ENCODE measurements at places on chromosomes 7 and 10.

DNA sequence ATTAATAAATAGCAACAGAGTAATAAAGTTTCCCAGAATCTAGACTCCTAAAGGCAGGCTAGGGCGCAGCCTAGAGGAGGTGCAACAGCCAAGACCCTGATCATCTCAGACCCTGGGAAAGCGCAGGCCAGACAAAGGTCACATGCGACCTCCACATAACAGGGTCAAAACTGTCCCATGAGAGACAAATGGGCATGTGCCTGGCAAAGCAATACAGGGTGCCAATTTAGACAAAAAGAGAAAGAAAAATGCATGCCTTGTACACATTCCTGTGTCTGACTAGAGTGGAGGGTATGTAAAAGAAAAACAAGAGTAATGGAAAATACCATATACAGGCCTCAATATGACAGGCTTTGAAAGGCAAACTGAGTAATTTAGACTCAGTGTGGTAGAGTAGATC is 22.2 kb downstream of the MPP7 start:
- no peak for DNase-seq

DNA sequence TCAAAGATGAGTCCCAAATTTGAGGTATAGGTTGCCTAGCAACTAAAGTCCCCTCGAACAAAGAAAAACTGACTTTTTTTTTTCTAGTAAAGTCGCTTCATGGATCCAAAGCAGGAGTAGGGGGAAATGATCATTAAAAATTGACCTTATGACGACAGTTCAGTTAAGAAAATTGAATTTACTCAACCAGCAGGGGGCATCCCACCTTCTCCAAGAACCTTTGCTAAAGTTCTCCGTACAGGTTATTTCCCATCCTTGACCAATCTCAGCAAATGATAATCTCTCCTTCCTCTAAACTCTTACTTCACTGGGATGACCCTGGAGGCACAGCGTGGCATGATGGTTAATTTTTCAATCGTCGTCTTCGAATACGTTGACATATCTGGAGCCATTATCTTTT is 228.3 kb downstream of the CALN1 start:
- no peak for DNase-seq

GRCh38 chr10:21870849-21871248 is 132.7 kb downstream of the DNAJC1 start:
- no peak for DNase-seq

DNA sequence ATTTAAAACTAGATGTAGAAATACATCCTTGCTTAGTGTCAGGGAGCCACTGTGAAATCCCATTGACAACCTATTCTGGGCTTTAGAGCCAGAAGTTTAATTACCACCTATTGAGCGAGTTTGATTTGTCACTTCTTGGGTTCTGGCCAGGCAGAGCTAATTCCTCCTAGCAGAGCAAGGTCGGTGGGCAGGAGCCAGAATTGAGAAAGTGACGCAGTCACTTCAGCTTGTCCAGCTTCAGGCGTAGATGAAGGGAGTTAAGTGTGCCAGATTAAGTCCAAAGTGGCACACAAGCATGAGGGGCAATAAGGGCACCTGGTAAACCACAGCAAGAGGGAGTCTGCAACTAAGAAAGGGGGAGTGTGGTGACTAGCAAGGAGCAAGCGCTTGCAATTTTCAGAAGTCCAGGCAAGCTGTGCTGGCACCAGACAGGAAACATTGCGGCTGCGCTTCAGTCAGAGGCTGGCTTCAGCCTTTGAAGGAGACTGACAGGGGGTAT is 119.4 kb downstream of the ST7 start:
- DNase-seq, result peak; percentile 95

- DNase-seq, result no peak
Measured at GRCh38 chr7:99379043-99379577, 4.6 kb downstream of the ARPC1B start.

DNA sequence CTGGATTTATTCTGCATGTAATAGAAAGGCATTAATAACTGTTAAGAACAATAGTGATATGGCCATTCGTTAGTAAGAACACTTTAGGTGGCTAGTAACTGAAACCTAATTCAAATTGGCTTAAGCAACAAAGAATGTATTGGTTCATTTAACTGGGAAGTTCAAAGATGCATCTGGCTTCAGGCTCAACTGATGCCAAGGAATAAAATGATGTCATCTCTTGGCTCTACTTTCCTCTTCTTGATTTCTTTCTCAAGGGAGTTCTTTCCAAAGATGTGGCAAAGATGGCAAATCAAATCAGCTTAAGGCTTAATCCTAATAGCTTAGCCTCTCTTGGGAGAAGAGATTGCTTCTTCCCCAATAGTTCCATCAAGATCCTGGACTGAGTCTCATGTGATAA is 51.6 kb downstream of the PIK3CG start:
- DNase-seq, result no peak

- no peak for DNase-seq
Measured at GRCh38 chr10:108452533-108452932, 1288.0 kb upstream of the SORCS1 start.

GRCh38 chr10:125260260-125260659 is 99.9 kb upstream of the CTBP2 start:
- peak; percentile 19 for DNase-seq

Data from NCI-H1105 treated with DMSO at 0.1 percent for 48 hours (cell line).